Natural killer cell (primary cell): ENCODE measurements at places on chromosomes 11 and 22.

DNA sequence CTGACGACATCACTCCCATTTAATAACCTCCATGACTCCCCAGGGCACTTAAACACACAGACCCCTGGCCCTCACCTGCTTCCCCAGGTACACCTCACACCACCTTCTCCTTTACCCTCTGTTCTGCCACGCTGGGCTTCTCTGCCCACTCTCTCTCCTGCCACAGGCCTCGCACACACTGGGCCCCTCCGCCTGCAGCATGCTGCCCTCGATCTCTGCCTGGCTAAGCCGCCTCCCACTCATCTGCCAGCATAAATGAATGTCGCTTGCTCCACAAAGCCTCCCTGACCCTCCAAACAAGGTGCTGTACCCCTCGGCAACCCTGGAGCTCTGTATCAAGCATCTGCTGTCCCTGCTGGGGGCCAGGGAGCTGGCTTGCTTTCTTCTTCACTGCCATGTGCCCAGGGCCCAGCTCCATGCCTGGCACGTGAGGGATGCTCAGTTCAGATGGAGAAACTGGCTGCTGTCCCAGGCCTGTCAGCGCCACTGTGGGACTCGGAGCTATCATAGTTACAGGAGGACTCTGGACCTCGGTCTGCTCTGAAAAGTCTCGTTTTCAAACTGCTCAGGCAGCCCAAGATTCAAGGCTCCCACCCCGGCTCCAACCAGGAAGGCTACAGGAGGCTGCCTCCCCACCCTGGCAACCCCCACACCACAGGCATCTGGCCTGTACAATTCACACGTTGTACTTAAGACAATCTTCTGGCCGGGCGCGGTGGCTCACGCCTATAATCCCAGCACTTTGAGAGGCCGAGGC lies 11.9 kb downstream of the TTLL1 start:
- no peak overlapping the region for H3K4me3 ChIP-seq
- peaks cover 19% of the 10 kb centered on the region for H3K4me1 ChIP-seq
- H3K27me3 ChIP-seq: no peaks in the 10 kb centered on the region
- peaks cover 2% of the 10 kb centered on the region for H3K36me3 ChIP-seq
- H3K27ac ChIP-seq: no peak overlapping the region
- DNase-seq: no peak

DNA sequence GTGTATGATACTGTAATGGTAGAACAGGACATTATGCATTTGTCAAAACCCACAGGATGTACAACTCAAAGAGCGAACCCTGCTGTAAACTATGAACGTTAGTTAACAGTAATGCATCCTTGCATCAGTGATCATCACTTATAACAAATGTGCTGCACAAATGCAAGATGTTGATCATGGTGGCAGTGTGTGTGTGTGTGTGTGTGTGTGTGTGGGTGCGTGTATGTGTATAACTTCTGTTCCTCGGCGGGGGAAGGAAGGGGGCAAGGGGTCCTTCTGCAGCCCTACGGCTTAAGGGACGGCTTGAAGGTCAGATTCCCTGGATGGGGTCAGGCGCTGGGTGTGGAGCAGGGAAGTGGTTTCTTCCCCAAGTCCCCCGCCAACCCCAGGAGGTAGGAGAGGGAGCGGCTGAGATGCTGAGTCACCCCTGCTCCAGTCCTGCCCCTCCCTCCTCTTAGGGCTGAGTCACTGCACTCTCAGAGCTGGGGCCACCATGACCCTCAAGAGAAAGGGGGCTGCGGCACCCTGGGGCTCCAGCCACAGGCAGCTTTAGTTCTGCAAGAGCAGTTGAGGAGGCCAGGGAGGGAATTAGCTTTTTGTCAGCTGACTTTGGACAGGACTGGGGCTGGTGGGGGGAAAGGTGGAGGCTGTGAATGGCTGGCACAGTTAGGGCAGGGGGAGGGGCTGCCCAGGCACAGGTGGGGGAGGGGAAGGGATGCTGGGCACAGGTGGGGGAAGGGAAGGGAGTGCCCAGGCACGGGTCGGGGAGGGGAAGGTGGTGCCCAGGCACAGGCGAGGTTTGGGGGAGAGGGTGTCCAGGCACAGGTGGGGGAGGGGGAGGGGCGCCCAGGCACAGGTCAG lies 8.8 kb upstream of the CTSD start:
- peaks cover 43% of the 10 kb centered on the region for H3K4me1 ChIP-seq
- no peaks in the 10 kb centered on the region for H3K36me3 ChIP-seq
- no peak overlapping the region for H3K4me3 ChIP-seq

DNA sequence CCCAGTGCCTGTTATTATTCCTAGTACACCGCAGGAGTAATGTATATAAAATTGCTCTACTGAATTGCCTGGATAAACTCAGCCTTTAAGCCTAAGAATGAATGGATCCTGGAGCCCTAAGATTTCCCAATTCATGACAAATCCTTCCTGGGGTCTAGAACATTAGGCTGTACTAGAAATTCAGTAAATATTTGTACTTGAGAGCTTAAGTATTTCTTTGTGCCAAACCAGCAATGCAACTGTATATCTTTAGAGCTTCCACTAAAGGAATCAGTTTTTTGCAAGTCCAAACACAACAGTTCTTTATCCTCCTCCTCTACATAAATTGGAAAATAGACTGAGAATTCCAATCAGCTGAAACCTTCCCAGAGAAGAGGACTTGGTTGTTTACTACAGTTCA lies 65.6 kb downstream of the FAM168A start:
- peaks cover 2% of the 10 kb centered on the region for H3K4me1 ChIP-seq
- no peaks in the 10 kb centered on the region for H3K27me3 ChIP-seq
- H3K27ac ChIP-seq: no peak overlapping the region
- DNase-seq: no peak
- H3K36me3 ChIP-seq: no peaks in the 10 kb centered on the region
- H3K4me3 ChIP-seq: no peak overlapping the region

DNA sequence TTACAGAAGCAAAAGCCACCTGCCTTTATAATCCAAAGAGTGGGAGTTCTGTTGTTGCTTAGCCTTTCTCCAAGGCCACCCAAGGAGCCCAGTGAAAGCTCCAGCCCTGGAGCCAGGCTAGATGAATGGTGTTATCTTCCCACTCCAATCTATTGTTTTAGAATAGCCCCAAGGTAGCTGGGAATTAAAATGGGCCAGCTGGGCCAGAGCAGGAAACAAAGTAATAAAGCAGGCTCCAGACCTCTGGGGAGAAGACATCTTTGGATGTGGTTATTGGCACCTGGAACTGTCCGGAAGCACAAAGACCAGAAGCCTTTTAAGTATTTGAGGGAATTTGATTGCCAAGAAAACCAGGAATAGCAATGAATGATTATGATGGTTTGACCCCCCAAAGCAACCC lies 8.8 kb downstream of the C11orf96 start:
- no peaks in the 10 kb centered on the region for H3K27me3 ChIP-seq
- H3K36me3 ChIP-seq: no peaks in the 10 kb centered on the region
- no peak for DNase-seq
- H3K4me3 ChIP-seq: no peak overlapping the region

DNA sequence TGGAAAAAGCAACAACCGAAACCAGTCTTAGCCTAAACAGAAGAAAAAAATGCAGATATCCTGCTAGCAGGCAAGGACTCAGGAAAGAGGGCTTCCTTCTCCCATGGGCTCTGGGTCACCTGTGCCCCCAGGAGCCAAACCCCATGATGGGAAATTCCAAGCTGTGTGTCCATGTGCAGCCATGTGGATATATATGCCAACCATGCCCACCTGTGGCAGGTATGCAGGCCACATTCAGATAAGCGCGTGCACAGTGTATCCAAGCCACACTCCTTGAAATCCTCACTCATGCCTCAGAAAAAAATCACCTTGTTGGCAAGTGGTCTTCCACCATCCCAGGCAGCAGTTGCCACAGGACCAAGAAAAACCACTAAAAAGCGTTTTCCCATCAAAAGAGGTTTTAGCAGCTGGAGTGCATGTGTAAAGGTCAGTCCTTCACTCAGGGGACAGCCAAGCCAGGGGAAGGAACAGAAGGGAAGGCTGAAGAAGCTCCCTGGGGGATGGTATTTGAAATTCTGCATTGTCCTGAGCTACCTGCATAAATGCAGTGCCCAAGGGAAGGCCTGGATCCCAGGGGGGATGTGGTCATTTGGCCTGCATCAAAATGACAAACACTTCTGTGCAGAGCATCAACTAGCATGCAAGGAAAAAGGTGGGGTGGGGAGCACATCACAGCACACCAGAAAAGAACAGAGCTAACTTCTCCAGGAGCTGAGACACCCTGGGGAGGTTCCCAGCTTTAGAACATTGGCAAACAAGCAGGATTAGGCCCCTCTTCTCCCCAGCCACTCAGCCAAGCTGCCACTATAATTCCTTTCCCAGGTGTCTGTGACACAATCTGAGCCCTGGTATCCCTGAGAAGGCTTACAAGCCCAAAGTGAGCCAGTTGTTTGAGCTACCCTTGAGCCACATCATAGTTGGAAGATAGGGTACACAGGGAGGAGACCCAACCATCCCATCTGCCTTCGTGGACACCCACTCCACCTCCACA lies 76.2 kb downstream of the GALNT18 start:
- no peaks in the 10 kb centered on the region for H3K27me3 ChIP-seq
- no peak overlapping the region for H3K4me3 ChIP-seq
- H3K4me1 ChIP-seq: no peaks in the 10 kb centered on the region
- H3K27ac ChIP-seq: no peak overlapping the region
- no peaks in the 10 kb centered on the region for H3K36me3 ChIP-seq

DNA sequence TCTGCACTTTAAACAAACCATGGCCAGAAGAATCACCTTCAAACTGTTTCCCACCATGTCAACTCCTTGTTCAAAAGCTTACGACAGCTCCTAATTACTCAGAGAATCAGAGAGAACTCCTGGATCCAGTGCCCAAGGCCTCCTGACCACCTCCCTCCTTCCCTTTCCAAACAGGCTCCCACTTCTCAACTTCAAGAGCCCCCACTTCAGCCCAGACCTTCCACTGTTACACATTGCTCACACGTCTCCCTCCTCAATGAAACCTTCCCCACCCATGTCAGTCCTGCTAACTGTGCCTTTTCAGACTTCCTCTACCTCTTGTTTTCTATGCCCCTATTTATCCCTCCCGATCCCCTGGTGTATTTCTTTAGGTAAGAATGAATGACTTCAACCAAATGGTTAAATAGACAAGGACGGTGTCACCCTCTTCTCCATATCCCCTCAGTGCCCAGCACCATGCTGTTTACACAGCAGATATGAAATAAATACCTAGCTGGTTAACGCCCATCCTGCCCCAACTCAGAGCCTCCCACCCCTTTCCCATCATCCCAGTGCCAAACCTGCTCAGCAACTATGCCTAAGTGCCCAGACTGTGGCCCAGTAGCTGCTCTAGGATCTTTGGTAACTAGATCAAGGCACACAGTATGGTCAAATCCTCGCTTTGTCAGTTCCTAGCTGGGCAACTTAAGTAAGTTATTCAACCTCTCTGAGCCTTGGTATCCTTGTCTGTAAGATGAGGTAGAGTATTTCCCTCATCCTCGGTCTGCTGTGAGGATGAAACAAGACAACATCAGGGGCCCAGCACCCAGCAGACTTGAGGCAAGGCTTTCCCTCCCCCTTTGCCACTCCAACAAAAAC lies 36.8 kb downstream of the PLEKHA7 start:
- H3K27ac ChIP-seq: no peak overlapping the region
- H3K4me1 ChIP-seq: no peaks in the 10 kb centered on the region
- H3K4me3 ChIP-seq: no peak overlapping the region

GRCh38 chr11:99973993-99974392 lies 713.1 kb upstream of the ARHGAP42 start:
- no peaks in the 10 kb centered on the region for H3K27me3 ChIP-seq
- no peak overlapping the region for H3K4me3 ChIP-seq
- no peak for DNase-seq
- no peaks in the 10 kb centered on the region for H3K36me3 ChIP-seq

DNA sequence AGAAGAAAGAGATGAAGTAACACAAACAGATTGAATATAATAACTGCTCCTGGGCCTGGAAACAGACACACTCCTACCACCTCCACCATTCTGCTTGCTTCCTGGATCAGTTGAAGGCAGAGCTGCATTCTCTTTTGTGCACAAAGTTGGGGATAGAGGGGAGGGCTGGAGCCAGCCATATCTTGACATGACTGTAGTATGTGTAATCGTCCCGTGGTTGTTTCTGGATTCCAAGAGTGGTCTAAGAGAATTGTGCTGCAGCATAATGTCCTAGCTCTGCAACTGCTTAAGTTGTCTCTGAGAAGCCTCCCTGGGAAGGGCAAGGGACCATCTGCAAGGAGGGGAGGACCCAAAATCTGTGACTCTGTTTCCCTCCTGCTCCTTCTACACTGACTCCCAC lies 3.2 kb downstream of the CRY2 start:
- no peak overlapping the region for H3K4me3 ChIP-seq

GRCh38 chr11:33103836-33104235 lies 57.4 kb downstream of the CSTF3 start:
- H3K27me3 ChIP-seq: no peaks in the 10 kb centered on the region
- DNase-seq: no peak
- no peaks in the 10 kb centered on the region for H3K4me1 ChIP-seq
- no peak overlapping the region for H3K4me3 ChIP-seq
- no peak overlapping the region for H3K27ac ChIP-seq

GRCh38 chr22:31637447-31637890 lies 24.5 kb downstream of the PISD start:
- peaks cover 2% of the 10 kb centered on the region for H3K36me3 ChIP-seq
- H3K4me1 ChIP-seq: peaks cover 43% of the 10 kb centered on the region
- H3K27me3 ChIP-seq: no peaks in the 10 kb centered on the region
- H3K27ac ChIP-seq: peak overlapping the region; percentile 83
- peak; percentile 35 for DNase-seq

DNA sequence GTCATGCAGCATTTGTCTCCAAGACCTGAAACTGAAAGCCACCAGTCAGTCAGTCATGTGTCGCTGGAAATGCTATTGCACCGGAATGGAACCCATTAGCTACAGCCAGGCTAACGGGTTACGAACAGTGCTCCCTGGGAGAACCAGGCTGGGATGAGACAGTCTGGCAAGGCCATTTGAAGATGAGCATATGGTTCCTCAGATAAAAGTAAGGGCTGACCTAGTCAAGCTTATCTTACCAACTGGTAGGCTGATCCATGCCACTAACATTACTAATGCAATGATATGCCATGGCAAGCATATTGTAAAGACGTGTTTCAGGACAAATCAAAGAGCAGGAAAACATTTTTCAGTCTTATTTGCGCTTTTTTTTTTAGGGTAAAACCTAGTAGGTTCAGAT lies 28.4 kb downstream of the NAP1L4 start:
- H3K27ac ChIP-seq: no peak overlapping the region
- H3K27me3 ChIP-seq: no peaks in the 10 kb centered on the region
- H3K4me3 ChIP-seq: no peak overlapping the region

DNA sequence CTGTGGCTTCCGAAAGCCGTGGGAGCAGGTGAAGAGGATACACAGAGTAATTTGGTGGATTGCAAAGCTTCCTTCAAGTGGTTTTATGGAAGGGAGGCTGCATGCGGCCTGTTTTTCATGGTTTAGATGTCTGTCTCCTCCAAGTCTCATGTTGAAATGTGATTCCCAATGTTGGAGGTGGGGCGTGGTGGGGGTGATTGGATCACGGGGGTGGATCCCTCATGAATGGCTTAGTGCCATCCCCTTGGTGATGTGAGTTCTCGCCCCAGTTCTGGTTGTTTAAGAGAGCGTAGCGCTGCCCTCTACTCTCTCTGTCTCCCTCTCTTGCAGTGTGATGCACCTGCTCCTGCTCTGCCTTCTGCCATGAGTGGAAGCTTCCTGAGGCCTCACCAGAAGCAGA lies 247.8 kb upstream of the B3GAT1 start:
- no peak overlapping the region for H3K4me3 ChIP-seq
- H3K27me3 ChIP-seq: no peaks in the 10 kb centered on the region
- H3K4me1 ChIP-seq: peaks cover 4% of the 10 kb centered on the region
- no peak for DNase-seq

- no peaks in the 10 kb centered on the region for H3K36me3 ChIP-seq
- no peaks in the 10 kb centered on the region for H3K4me1 ChIP-seq
- H3K4me3 ChIP-seq: no peak overlapping the region
Measured at GRCh38 chr11:127376301-127376700, 375.7 kb upstream of the KIRREL3 start.

- no peaks in the 10 kb centered on the region for H3K4me1 ChIP-seq
- H3K27me3 ChIP-seq: no peaks in the 10 kb centered on the region
- H3K36me3 ChIP-seq: no peaks in the 10 kb centered on the region
- H3K4me3 ChIP-seq: no peak overlapping the region
Measured at GRCh38 chr22:44340271-44341239, 27.8 kb upstream of the SHISAL1 start.
